Activated CD4-positive, alpha-beta T cell treated with anti-CD3 and anti-CD28 coated beads, Interleukin-2, amount 10 ng/mL, durations not matched to agents 7 days and 5 days (primary cell): ENCODE measurements at places on chromosomes 3 and 15.

DNA sequence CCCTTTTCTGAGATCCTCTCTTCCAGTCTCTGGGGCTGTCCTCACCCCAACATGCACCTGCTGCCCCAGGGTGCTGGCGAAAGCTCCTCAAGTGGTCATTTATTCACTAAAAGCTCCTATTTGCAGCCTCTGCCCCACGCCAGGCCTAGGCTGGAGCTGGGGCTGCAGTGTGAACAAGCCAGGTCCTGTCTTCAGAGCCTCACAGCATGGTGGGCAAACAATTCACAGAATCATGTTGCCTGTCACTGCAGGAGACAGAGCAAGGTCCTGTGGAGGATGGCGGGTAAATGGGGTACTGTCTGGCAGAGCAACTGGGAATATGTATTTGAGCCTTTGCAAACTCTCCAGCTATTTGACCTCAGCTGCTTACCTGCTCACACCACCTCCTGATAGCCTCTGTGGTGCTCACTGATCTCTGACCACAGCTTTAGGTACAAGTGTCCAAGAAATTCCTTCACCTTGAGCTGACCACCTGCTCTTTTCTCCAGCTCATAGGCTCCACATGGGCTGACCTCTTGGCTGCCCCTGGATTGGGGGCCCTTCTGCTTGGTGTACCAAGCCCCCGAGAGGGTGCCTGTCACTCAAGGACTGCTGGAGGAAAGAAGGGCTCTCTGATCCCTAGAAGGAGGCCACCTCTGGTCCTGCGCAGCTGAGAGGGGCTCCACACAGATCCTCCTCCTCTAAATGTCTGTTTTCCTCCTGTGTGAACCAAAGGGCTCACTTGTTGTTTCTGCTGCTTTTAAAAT, 35.6 kb downstream of the AMOTL2 start:
- no peak for DNase-seq

GRCh38 chr3:101149251-101149650, 156.0 kb upstream of the ABI3BP start:
- DNase-seq: no peak

GRCh38 chr3:139325551-139325950, 18.3 kb upstream of the MRPS22 start:
- no peak for DNase-seq

GRCh38 chr3:180594631-180595558, 7.1 kb upstream of the TTC14 start:
- no peak for DNase-seq

GRCh38 chr3:105700575-105700974, 168.2 kb downstream of the CBLB start:
- no peak for DNase-seq

- DNase-seq: no peak
These were observed 20.4 kb upstream of the AP3B2 start for GRCh38 chr15:82730022-82730530.

GRCh38 chr3:27358372-27358771, 10.8 kb downstream of the NEK10 start:
- no peak for DNase-seq

DNA sequence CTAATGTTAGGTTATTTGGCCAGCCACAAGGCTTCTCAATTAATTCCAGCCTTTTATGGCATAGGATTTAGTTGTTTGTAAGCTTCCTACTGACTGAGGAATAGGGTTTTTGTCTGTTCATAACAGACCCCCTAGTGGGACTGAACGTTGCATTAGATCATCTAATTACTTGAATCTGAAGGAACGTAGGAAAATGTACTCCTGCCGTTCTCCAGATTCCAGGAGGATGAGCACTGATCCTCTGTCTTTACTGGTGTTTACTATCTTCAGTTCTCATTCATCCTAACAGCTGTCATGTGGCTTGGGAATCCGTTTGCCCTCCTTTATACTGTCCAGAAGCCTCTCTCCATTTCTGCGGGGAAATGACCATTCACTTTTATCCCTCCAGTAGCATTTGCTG, 52.7 kb downstream of the RAD54L2 start:
- DNase-seq: no peak

DNA sequence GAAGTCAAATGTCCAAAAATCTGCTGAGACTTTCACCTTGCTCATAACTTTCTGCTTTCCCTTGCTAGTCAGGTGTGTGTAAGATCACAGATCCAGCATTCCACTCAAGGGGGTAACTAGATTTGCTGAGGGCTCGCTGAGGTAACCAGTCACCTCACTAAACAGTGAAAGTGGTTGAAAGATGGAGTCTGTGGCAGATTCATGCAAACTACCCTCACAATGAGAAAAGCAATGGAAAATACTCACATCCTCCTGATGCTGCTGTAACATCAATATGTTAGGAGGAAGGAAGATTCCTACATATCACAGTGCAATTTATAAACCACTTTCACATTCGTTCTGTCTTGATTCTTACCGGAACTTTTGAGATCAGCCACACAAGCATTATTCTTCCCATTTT, 174.3 kb upstream of the BCL6 start:
- DNase-seq: peak; percentile 42

DNA sequence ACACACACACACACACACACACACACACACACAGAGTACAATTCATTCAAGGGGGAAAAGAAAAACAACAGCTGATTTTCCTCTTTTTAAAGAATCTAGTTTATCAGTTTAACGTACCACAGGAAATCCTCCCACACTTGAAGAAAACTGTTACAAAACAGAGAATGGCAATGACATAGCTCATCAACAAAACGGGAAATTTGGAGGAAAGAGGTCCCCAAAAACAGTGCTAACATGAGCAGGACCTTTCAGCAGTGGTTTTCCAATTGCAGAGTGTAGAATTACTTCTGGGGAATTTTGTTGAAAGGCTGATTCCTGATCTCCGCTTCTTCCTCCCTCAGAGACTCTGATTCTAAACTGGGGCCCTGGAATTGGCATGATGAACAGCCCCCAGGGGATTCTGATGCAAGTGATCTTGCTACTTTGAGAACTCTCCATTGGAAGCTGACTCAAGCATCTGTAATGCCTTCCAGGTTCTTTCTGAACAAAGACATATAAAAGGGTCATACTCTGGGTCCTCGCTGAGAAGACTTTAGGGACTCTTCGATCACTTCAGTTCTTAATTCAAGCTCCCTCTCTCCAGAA, 442.6 kb upstream of the PROK2 start:
- no peak for DNase-seq

- DNase-seq: no peak
These were observed 523.2 kb downstream of the FHIT start for GRCh38 chr3:60728006-60728405.

- no peak for DNase-seq
These were observed 275.3 kb upstream of the THRB start for GRCh38 chr3:24769918-24770317.

DNA sequence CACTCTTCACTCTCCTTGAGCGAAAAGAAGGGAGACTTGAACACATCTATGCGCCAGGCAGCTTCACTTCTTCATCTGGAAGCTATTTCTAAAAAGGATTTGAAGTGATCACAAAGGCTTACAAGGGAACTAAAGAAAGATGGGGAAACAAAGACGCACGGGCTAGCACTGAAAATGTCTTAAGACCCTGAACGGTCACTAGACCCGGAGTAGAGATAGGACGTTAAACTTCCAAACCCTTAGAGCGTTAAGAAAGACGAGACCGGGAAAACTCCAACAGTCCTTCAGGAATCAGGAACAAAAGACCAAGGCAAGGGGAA, 47.5 kb upstream of the EPHB3 start:
- no peak for DNase-seq

- peak; percentile 72 for DNase-seq
These were observed 51.6 kb upstream of the BLM start for GRCh38 chr15:90665288-90666134.

DNA sequence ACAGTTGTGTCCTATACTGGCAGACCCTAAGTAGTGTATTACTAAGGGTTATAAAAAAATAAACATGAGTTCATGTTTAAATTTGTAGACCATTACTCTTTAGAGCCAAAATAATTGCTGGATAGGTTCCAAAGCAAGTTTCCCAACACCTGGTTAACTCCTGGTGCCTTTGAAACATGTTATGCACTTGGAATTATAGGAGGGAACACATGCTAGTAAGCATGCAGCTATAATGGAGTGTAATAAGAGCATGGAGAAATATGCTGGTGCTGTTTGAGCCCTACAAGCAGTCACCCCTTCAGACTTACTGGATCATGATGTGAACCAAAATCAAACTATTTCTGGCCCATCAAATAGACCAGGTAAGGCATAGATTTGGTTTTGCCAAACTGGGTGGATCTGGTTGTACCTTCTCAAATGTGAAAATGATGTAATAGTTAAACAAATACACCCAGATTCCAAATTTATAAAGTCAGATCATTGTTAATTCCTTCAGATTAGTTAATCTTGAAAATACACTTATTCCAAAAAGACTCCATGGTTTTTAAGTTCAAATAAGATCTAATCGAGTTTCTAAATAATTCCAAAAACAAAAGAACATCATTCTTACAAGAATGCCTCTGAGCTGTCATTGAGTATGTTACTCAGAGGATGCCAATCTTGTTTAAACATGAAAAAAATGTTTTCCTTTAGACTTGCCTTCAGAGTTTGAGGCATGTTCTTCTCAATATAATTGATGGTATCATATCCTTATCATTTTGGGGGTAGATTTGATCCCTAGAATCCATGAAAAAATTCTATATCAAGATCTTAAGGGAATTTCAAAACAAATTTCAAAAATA, 69.3 kb downstream of the LRRC28 start:
- DNase-seq: no peak

GRCh38 chr3:193963808-193964516, 172.0 kb upstream of the HES1 start:
- no peak for DNase-seq

DNA sequence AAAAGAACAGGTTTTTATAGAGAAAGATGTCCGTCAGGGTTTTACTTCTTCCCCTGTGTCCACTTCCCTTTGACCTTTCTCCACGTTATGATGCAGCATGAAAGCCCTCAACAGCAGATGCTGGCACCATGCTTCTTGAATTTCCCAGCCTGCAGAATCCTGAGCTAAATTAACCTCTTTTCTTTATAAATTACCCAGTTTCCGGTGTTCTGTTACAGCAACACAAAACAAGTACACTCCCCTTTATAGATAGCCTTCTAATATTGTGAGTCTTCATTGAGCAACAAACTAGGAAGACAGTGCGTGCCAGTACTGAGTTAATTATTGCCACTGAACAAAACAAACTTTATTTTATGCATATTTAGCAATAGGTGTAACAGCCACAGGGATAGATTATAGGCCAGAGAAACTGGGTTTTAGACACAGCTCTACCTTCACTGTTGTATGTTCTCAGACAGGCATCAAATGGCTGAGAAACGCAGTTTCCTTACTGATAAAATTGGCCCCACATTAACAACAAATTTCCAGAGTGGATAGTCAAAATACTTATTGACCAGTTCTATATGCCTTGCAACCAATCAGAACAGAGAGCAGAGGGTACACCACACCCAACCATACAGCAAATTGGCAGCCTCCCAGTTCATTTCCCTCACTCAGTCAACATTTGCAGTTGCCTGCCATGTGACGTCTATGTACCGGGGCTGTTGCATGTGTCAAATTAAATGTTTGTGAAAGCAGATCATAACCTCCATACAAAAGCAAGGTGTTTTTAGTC, 14.4 kb upstream of the TBL1XR1 start:
- DNase-seq: no peak

DNA sequence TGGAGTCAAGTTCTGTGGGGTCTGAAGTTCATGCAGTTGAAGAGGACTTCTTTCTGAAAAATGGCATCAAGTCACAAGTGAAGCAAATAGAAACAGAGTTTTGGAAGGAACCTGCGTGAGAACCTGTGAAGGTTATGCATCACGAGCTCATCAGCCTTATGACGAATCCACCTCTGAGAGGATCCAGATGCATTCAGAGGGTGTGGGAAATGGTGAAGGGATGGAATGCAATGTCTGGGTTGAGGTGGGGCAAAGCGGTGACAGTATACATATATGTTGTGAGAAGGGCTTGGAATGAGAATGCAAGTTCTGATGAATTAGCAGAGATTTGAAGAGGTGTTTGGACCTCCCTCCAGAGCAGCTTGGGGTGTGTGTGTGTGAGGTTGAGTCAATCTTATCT, 382.1 kb upstream of the TBL1XR1 start:
- DNase-seq: no peak

DNA sequence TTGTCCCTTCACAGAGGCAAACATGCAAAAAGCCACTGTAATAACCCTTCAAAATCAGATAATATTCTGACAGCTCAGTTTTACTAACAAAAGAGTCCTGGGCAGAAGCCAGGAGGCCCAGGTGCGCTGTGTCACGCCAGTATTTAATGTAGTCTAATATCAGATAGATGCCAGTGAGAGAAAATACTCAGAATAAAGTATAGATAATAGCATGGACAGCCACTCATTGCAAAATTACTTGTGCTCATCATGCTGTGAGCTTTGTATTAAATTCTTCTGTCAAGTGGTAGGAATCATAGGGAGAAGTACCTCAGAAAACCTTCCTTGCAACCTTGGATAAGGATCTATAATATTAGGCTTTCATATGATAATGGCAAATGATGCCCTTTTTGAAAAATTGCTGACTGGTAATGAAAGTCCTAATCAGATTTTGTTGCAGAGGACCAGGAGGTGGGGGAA, 1154.3 kb downstream of the ROBO1 start:
- DNase-seq: no peak

- peak; percentile 31 for DNase-seq
These were observed 1.4 kb upstream of the WNT5A start for GRCh38 chr3:55488398-55489055.

DNA sequence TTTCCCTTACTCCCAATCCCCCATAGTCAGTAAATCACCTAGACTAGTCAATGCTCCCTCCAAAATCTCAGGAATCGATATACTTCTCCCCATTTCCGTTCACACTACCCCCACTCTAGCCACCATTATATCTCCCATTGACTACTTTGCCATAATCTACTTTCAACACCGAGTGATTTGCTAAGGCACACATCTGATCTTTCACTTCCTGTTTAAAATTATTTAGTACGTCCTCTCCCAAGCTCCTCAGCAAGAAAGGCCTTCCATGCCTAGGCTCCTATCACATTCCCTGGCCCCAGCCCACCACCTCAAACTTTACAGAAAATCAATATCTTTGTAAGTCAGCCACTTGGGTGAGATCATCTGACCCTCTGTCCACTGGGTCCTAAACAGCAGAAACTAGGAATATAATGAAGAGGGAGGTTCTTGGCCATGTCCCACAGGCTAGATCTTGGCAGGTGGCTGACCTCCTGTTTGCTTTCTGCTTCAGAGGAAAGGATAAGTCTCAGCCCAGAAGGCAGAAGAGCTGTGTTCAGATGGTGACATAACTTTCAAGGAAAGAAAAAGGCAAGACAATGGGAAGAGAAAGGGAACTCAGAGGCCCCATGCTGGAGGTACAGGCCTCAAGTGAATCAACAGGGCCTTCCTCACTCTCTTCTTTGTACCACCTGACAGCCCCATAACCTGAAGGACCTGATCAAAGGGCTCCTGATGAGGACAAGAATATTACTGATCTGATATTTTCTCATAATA, 103.0 kb downstream of the RPL22L1 start:
- DNase-seq: no peak

GRCh38 chr3:185070491-185071286, 82.2 kb downstream of the C3orf70 start:
- no peak for DNase-seq

GRCh38 chr3:169362301-169362700, 301.2 kb downstream of the MECOM start:
- DNase-seq: no peak
